ENCODE measurements at places on chromosomes 1 and 21. TPM values are rescaled to one million over a fixed set of nuclear protein-coding genes. Genes with fewer than 3 reads are reported as not detected.

DNA sequence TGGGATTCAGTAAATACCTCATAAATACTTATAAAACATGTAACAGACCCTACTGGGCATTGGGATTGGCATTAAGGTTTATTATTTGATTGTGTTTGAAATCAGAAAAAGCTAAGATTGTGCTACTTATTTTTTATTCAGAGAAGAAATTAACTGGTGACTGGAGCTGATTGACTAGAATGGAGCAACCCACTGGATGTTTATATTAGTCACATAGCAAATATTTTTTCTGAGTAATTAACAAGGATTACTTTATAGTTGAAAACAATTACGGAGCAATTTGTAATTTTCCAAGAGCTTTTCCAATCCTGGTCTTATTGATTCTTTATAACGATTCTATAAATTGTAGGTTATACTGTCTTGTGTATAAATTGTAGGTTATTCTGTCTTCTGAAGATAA lies 208.7 kb downstream of the HLX start:
- H3K36me3 ChIP-seq = no peaks in the 10 kb centered on the region
- no peak overlapping the region for H3K27ac ChIP-seq
- peaks cover 29% of the 10 kb centered on the region for H3K27me3 ChIP-seq
- DNase-seq = no peak
- H3K4me1 ChIP-seq = peaks cover 5% of the 10 kb centered on the region
- no peak overlapping the region for H3K4me3 ChIP-seq

DNA sequence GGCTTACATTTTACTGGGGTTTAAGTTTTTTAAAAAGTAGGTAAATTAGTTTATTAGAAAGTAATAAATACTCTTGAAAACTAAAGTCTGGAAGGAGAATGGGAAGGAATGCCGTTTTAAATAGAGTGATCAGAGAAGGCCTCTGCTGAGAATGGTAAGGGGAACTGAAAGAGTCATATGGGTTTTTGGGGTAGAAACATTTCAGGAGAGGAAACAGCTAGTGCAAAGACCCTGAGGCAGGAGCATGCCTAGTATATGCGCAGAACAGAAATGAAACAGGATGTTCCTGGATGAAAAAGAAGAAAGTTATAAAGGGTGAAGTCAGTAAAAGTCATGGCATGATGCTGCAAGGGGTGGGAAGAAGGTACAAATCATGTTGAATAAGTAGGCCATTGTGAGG lies 38.9 kb downstream of the ZC3H11B start:
- no peaks in the 10 kb centered on the region for H3K36me3 ChIP-seq
- no peak overlapping the region for H3K27ac ChIP-seq
- H3K4me3 ChIP-seq = no peak overlapping the region

GRCh38 chr1:8680664-8681650 lies 136.5 kb downstream of the RERE start:
- no peak for DNase-seq
- H3K4me3 ChIP-seq = no peak overlapping the region
- peaks cover 6% of the 10 kb centered on the region for H3K36me3 ChIP-seq

DNA sequence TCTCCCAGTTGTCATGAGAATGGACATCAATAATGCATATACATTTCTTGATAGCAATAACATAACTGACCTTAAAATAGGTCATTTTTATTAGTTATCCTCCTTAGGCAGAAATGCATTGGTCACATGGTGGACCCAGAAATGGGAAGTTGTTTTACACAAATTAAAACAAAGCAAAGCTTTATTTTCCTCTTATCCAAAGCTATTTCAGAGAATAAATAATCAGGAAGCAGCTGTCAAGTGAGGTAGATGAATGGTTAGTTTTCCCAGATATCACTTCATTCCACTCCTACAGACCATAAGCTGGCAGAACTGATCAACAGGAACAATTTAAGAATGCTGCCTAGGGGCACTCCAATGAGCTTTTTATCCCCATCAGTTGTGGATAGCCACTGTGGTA lies 16.0 kb upstream of the OLIG1 start:
- peaks cover 2% of the 10 kb centered on the region for H3K4me1 ChIP-seq
- peaks cover 55% of the 10 kb centered on the region for H3K27me3 ChIP-seq

DNA sequence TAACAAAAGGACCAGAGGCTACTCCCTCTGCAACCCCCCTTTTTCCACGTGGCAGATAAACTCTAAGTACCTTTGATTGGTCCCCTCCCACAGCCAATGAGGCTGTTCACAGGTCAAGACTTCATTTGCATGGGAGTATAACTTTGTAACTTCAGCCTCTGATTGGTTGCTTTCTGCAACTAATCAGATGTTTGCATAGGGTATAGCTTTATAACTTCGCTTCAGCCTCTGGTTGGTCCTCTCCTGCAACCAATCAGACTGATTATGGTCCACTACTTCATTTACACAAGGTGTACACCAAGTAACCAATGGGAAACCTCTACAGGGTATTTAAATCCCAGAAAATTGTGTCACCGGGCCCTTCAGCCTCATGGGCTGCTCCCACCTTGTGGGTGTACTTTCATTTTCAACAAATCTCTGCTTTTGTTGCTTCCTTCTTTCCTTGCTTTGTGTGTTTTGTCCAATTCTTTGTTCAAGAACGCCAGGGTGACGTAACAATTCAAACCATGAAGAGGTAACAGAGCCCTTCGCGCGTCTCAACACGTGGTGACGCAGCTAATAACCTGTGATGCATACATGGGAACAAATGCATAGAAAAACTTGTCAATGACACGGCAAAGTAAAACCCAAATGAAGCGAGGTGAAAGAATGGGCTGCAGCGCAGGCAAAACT lies 47.2 kb downstream of the VPS26C start:
- no peak for DNase-seq
- peak overlapping the region; percentile 83 for H3K4me3 ChIP-seq
- peaks cover 18% of the 10 kb centered on the region for H3K36me3 ChIP-seq
- no peaks in the 10 kb centered on the region for H3K4me1 ChIP-seq
- no peaks in the 10 kb centered on the region for H3K27me3 ChIP-seq

GRCh38 chr1:216596281-216596862 lies 126.9 kb downstream of the ESRRG start:
- H3K27me3 ChIP-seq = no peaks in the 10 kb centered on the region
- H3K4me3 ChIP-seq = no peak overlapping the region
- no peak overlapping the region for H3K27ac ChIP-seq
- peaks cover 19% of the 10 kb centered on the region for H3K4me1 ChIP-seq

GRCh38 chr1:240797050-240797449 lies 185.1 kb upstream of the GREM2 start:
- no peaks in the 10 kb centered on the region for H3K36me3 ChIP-seq
- DNase-seq = no peak
- H3K27me3 ChIP-seq = peaks cover 24% of the 10 kb centered on the region
- H3K4me1 ChIP-seq = peaks cover 8% of the 10 kb centered on the region
- no peak overlapping the region for H3K4me3 ChIP-seq
- H3K27ac ChIP-seq = peak overlapping the region; percentile 74

Gene CYYR1
- total RNA-seq = 5.2 TPM

DNA sequence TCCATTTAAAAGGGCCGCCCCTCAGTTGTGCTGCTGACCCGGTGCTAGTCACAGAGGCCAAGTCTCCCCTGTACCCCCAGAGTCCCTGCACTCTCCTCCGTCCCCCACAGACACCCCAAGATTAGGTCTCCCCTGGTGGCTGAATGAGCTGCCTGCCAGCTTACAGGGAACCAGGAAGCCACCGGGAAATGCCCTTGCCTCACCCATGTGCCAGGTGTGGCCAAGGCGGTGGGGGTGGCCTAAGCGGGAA lies 32.7 kb downstream of the HSPG2 start:
- DNase-seq = no peak
- H3K36me3 ChIP-seq = no peaks in the 10 kb centered on the region
- no peak overlapping the region for H3K4me3 ChIP-seq
- no peaks in the 10 kb centered on the region for H3K27me3 ChIP-seq

- H3K36me3 ChIP-seq = peaks cover 4% of the 10 kb centered on the region
- H3K27ac ChIP-seq = peak within 1 kb of the TSS; percentile 97
- no peaks in the 10 kb centered on the region for H3K27me3 ChIP-seq
- no peak for DNase-seq
Measured at GRCh38 chr1:156284112-156284511, at the start of gene TMEM79. TSS of gene TMEM79 (plus strand) at chr1:156284325. CDS start at chr1:156285227, 902 bp downstream.

DNA sequence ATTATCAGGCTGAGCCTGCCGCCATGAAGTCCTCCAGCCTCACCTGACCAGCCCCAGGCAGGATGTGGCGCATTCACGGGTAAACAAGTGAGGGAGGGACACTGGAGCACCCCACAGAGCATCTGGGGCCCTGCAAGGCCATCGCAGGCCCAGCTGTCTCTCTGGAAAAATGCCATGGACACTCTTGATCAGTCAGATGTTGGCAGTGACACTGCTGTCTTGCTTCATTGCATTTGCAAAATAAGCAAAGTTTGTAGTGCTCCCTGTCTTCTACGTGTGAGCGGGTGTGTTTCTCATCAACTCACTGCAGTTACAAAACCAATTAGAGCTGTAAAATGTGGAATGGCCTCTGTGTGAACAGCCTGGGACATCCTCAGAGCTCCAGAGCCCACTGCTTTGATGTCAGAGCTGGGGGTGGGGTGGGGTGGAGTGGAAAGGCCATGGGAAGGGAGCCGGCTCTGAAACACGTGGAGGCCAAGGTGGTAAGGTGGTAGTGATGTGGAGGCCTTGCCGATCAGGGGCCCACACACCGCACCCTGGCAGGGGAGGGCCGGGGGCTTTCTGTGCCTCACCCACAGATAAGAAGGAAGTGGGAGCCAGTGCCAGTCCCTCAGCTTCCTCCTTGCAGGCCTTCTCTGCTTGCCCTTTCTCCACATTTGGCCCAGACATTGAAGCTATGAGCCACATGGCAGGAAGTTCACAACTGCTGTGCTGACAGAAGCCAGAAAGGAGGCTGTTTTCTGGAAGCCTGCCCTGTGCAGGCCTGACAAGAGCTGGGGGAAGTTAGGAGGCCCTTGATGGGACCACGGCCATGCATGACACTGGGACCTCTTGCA lies 254.9 kb downstream of the RHOU start:
- no peak overlapping the region for H3K4me3 ChIP-seq
- H3K27me3 ChIP-seq = no peaks in the 10 kb centered on the region
- peaks cover 23% of the 10 kb centered on the region for H3K4me1 ChIP-seq
- no peak overlapping the region for H3K27ac ChIP-seq
- no peak for DNase-seq
- H3K36me3 ChIP-seq = no peaks in the 10 kb centered on the region

- no peaks in the 10 kb centered on the region for H3K36me3 ChIP-seq
- H3K27me3 ChIP-seq = no peaks in the 10 kb centered on the region
- no peak overlapping the region for H3K4me3 ChIP-seq
- H3K27ac ChIP-seq = no peak overlapping the region
- no peaks in the 10 kb centered on the region for H3K4me1 ChIP-seq
Measured at GRCh38 chr1:172997941-172998361, 52.8 kb downstream of the TNFSF18 start.

- H3K4me3 ChIP-seq = no peak overlapping the region
- H3K27ac ChIP-seq = no peak overlapping the region
- no peaks in the 10 kb centered on the region for H3K27me3 ChIP-seq
- peaks cover 24% of the 10 kb centered on the region for H3K36me3 ChIP-seq
Measured at GRCh38 chr1:243494741-243495431, 239.0 kb downstream of the SDCCAG8 start.

DNA sequence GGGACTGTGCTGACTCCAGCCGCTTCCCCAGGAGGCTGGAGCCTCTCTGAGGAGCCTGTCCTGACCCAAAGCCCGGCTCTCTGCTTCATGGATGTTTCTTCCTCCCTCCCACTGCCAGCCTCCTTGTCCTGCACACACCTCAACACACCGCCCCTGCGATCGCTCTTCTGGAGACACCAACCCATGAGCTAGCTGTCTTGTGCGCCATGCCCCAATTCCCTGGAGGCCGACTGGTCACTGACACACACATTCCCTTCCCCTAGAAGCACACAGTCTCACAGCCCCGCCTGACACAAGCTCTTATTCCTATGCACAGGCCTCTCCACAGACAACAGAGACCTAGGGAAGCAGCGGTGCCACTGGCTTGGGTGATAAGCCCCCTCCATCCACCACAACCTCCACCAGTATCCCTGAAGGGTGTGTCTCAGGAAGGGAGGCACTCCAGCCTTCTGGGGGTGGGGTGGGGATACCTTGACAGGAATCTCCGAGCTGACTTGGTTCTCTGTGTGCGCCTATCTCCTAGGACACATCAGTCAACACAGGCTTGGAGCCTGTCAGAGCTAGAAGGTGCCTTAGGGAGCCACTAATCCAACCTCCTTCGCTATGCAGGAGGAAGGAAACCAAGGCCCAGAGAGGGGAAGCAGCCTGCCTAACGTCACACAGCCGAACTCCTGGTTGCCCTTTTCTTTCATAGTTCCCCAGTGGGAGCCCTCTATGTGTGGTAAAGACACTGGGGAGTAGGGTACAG lies 31.1 kb downstream of the AHDC1 start:
- H3K36me3 ChIP-seq = no peaks in the 10 kb centered on the region
- no peaks in the 10 kb centered on the region for H3K27me3 ChIP-seq
- DNase-seq = no peak
- H3K4me1 ChIP-seq = peaks cover 69% of the 10 kb centered on the region

Gene SRSF10
- total RNA-seq = 113 TPM

GRCh38 chr1:239841631-239842030 lies 250.1 kb upstream of the FMN2 start:
- no peaks in the 10 kb centered on the region for H3K4me1 ChIP-seq
- no peak for DNase-seq
- H3K4me3 ChIP-seq = no peak overlapping the region
- H3K36me3 ChIP-seq = no peaks in the 10 kb centered on the region

DNA sequence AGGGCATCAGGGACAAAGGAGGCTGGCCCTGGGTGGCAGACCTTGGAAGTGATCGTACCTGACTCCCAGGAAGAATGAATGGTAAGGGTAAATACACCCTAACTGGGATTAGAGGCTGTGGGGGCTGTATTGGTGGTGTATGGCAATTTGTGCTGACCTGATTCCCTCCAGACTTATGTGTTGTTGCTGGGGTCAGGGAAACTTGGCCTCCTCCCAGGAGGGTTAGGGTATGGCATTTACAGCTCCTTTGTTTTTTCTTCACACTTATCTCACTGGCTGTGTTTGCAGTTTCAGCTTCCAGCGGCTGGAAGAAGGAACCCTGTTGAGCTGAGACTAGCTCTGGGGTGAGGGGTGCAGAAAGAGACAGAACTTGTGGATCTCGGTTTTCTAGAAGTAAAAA lies 8.2 kb downstream of the VANGL1 start:
- peak overlapping the region; percentile 55 for H3K4me3 ChIP-seq
- DNase-seq = no peak
- H3K4me1 ChIP-seq = peaks cover 30% of the 10 kb centered on the region
- peaks cover 9% of the 10 kb centered on the region for H3K36me3 ChIP-seq

- no peak for DNase-seq
- no peaks in the 10 kb centered on the region for H3K36me3 ChIP-seq
- H3K27ac ChIP-seq = no peak overlapping the region
- H3K4me3 ChIP-seq = no peak overlapping the region
Measured at GRCh38 chr1:1602304-1602967, 2.5 kb upstream of the FNDC10 start.

- H3K4me1 ChIP-seq = peaks cover 29% of the 10 kb centered on the region
- peaks cover 77% of the 10 kb centered on the region for H3K27me3 ChIP-seq
- DNase-seq = no peak
Measured at GRCh38 chr1:53738205-53739108, 507 bp downstream of the GLIS1 start.

Gene LENEP
- total RNA-seq = 0.52 TPM

- H3K27me3 ChIP-seq = peaks cover 4% of the 10 kb centered on the region
- H3K4me1 ChIP-seq = peaks cover 12% of the 10 kb centered on the region
- no peak overlapping the region for H3K4me3 ChIP-seq
- no peak overlapping the region for H3K27ac ChIP-seq
- no peaks in the 10 kb centered on the region for H3K36me3 ChIP-seq
Measured at GRCh38 chr1:82783044-82783443, 982.3 kb downstream of the ADGRL2 start.
